A172 (cell line): ENCODE measurements at places on chromosomes 3 and 15. TPM values are rescaled to one million over a fixed set of nuclear protein-coding genes. Genes with fewer than 3 reads are reported as not detected.
A peak's percentile ranks its signal among the peaks of the same experiment; 100 is the strongest.

DNA sequence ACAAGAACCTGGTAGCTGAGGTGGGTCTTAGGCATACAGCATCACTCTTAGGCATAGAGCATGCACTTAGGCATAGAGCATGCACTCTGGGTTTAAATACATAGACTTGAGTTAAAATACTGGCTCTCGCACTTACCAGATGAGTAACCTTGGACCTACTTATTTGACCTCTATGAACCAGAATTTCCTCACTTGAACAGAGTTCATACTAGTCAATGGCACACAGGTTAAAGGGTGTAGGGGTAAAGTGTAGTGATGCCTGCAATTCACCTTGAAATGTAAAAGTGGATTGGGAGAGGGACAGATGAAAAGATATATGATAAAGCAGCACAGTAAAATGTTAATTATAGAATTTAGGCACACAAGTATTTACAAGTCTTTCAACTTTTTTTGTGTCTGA, 1.6 kb downstream of the RUVBL1 start:
- no peak for DNase-seq

GRCh38 chr15:66749841-66750575, 48.0 kb downstream of the SMAD6 start:
- no peak for DNase-seq

DNA sequence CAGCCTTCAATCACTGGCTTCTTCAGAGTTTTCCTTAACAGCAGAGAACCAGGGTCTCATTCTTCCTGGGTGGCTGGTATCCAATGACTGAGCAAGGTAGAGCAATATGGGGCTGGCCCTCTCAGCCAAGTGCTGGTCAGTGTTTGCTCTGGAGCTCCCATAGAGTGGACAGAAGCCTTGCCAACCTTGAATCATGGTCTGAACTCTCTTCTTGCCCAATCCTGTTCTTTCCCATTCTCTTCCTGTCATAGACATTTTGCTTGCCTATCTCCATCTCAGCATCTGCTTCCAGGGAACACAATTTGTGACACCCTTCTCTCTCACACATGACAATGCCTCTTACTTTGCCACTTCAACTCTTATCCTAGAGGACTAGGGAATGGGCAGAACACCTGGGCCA, 245.6 kb upstream of the PEX5L start:
- DNase-seq = no peak

- DNase-seq = no peak
Measured at GRCh38 chr3:124345845-124346244, 353.9 kb upstream of the ROPN1 start.

DNA sequence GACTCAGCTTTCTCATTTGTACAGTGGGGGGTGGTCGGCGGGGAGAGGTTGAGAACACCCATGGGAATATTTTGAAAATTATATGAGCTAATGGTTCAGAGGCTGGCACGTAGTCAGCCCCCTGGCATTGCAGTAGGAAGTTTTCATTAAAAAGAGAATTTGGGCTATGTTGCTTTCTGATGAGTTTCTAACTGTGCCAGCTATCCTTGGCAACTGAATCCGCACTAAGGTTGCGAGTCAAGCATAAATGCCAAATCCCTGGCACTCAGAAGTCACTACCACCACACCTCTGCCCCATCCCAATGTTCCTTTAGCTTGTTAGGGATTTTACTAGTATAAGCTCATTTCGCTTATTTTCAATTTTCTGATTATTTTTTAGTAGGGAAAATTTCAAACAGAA, 91.6 kb downstream of the DNASE1L3 start:
- no peak for DNase-seq

DNA sequence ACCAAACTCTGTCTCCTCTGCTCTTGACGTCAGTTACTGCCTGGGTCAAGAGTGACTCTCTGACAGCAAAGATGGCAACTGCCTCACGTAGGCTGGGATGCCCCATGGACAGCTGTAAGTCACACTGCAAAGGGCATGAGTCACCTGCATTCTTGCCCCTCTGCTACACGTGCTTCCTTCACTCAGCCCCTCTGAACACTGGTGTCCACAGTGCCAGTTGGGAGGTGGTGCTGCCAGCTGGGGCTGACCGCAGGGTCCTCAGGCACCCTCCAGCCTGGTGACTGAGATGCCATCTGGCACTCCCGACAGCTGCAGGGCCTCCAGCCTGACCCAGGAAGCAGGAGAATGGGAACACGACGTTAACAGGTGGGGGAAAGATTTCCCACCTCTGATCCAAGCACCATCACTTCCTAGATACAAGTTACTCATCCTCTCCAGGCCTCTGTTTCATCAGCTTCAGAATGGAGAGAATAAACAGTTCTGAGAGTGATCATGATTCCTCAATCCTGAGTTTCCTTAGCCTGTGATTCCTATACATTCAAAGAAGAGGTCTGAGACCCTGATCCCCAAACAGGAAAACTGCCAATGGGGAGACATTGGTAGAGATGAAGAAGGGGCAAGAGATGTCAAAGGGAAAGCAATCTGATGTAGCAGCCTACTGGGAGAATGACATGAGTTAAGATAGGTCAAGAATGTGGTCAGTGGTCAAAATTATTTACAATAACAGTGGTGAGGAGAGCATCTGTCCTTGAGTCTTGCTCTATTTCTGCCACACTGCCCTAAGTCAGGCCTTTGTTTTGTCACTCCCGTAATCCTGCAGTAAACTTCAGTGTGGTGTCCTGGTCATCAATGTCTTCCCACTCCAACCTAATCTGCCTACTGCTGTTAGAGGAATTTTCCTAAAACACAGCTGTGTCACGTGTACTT, 86.1 kb upstream of the BCL6 start:
- no peak for DNase-seq

DNA sequence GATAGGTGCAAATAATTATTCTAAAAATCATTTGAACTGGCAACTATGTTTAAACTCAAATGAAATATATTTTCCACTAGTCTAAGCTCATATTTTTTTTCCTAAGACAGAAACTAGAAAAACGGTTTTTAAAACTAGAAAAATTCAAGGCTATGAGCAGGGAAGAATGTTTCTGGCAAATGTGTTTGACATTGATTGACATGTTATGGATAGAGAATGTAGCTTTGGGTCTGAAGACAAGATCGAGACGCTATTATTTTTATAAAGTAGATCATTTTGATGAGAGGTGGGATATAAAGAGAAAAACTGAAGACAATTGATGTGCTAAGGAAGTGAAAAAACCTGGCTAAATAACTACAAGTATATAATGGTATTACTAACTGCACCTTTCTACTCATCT, 415.2 kb downstream of the GABRB3 start:
- no peak for DNase-seq

- DNase-seq = no peak
Measured at GRCh38 chr3:184968115-184968514, 156.1 kb downstream of the VPS8 start.

GRCh38 chr3:52259448-52259847, 13.9 kb downstream of the PPM1M start:
- DNase-seq = no peak

GRCh38 chr15:71588746-71589145, 221.6 kb upstream of the NR2E3 start:
- DNase-seq = peak; percentile 72

Gene PAK6
- total RNA-seq = 0.17 and 0.43 TPM in 2 replicates
